Cerebellum (tissue), 4 donors: ENCODE measurements at places on chromosomes 4 and X. TPM values are rescaled to one million over a fixed set of nuclear protein-coding genes. Genes with fewer than 3 reads are reported as not detected.

Gene GAGE1
- not detected for total RNA-seq

Gene SUPT20HL2
- total RNA-seq, result not detected

Gene TEX13D
- not detected for total RNA-seq

Gene ZNF732
- total RNA-seq, result 2.4 TPM

Gene RAB41
- total RNA-seq, result not detected

Gene DSPP
- total RNA-seq, result 0.09 TPM

Gene GAGE12E
- total RNA-seq, result not detected

Gene TCEAL5
- total RNA-seq, result 5.0 TPM

Gene HSFX2
- 0.54 TPM for total RNA-seq

Gene F9
- total RNA-seq, result not detected

Gene STK32B
- total RNA-seq, result 19.1 TPM

DNA sequence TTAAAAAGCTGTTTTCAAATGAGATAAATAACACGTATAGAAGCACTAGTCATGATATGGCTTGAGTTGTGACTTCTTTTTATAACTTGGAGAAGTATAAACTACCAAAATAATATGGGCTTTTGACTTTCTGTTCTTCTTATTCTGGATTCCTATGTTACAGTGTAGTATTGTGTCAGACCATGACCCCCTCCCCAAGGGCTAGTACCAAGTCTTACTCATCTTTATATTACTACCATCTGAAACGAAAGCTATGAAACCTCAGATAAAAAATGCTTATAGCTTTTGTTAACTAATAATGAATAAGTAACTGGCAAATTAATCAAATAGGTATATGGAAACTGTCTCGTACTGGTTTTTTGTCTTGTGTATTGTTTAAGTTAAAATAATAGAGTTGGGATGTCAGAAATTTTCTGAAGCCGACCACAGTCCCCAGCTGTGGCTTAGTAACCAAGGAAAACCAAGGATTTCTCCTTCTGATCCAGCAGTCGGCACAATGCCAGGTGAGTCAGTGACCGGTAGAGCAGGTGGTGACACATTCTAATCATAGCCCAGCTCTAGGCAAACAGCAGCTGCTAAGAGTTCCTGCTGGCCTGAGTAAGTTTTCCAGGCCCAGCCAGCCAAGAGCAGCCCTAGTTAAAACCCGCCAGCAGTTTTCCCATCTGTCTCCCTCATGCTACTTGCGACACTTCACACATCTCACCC, 163.3 kb upstream of the PRDX4 start:
- DNase-seq, result peak; percentile 27

GRCh38 chr4:109728385-109728784, 1.5 kb downstream of the PLA2G12A start:
- no peak for DNase-seq

- no peak for DNase-seq
Measured at GRCh38 chrX:146278381-146278780, 460.8 kb downstream of the SLITRK2 start.

GRCh38 chr4:179597301-179597700, 2155.1 kb upstream of the AGA start:
- no peak for DNase-seq

GRCh38 chrX:83819304-83819703, 41.6 kb upstream of the CYLC1 start:
- DNase-seq, result no peak

DNA sequence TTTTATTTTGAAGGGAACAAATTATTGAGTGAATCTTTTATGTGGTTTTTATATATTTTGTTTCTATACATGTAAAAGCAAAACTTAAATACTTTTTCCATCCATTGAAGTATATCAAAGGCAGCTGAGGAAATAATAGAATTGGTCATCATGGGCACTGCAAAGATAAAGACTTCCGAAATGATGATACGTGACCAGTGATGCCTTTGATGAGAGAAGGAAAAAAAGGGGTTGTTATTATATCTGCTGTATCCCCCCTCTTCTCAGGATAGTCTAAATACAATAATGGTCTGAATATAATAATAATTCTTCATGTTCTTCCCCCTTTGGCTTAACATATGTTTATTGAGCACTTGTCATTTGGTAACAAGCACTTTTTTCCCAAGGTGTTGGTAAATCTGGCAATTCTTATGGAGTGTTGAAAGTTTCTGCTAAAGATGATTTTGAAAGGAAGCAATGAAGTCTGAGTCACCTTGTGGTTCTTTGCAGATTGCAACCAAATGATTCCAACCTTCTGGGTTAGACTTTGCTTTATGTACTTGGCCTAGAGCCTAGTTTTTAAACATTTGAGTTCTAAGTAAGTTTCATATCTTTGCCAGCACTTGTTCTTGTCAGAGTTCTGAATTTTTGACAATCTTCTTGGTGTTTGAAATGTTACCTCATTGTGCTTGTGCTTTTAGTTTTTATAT, 60.8 kb downstream of the USP9X start:
- DNase-seq, result no peak

GRCh38 chrX:71540801-71541200, 7.9 kb downstream of the OGT start:
- no peak for DNase-seq

GRCh38 chr4:5827108-5828004, 65.5 kb downstream of the CRMP1 start:
- DNase-seq, result no peak

DNA sequence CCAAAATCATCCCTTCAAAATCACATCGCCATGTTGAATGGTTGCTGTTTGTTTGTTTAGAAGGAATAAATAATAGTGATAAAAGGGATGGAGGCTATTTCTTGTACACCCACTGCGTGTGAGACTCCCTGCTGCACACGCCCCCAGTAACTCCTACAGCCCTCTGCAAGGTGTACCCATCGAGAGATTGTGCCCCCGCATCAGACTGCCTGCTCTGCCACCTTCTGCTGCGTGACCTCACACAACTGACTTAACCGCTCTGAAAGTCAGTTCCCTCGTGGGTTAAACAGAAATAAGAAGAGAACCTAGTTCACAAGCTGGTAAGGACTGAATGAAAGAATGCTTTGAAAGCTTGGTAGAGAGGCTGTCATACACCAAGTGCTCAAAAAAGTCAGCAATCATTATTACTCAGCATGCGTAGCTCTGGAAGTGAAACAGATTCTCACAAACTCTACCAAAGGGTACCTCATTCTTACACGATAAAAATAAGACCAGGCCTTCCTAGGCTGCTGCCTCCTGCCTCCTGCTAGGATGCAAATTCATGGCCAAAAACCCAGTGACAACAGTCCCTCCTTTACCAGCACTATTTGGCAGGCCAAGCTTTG, 147.1 kb downstream of the CPEB2 start:
- no peak for DNase-seq

- DNase-seq, result no peak
Measured at GRCh38 chr4:10104991-10105276, 11.7 kb downstream of the WDR1 start.
